ENCODE measurements at places on chromosomes 16 and 17.

GRCh38 chr17:19387921-19388521, 1.0 kb upstream of the MFAP4 start:
- DNase-seq = no peak

GRCh38 chr16:2782583-2783351, 4.6 kb downstream of the PRSS33 start:
- DNase-seq = no peak

GRCh38 chr17:10306585-10306984, 66.2 kb downstream of the MYH13 start:
- DNase-seq = no peak

DNA sequence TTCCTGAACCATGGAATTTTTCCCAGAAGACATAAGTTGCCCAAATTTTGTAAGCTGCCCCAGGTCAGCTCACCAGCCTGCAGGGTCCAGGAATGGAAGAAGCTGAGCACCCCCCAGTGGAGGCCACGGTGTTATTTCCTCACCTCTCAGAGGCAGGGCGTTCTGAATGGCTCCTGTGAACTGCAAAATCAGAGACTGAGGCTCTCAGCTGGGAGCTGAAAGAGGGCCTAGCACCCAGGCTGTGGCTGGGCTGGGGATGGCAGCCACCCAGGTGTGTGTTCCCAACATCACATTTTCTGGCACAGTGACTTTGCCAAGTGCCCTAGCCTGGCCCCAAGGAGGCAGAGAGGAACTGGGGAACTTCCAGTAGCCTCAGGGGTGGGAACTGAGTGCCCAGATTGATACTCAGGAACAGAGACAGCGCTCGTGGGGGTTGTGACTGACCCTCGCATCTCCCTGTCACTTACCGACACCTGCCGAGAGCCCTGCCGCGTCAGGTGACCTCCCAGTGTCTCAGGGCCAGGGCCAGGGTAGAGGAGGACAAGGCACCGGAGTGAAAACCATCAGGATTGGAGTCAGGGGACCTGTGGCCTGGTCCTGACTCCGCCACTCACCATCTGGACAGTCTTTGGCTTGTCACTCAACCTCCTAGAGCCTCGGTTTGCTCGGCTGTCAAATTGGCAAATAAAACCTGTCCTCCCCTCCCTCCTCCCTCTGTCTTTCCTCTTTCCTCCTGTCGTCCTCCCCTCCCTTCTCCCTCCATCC, 11.3 kb downstream of the CACNG4 start:
- no peak for DNase-seq

DNA sequence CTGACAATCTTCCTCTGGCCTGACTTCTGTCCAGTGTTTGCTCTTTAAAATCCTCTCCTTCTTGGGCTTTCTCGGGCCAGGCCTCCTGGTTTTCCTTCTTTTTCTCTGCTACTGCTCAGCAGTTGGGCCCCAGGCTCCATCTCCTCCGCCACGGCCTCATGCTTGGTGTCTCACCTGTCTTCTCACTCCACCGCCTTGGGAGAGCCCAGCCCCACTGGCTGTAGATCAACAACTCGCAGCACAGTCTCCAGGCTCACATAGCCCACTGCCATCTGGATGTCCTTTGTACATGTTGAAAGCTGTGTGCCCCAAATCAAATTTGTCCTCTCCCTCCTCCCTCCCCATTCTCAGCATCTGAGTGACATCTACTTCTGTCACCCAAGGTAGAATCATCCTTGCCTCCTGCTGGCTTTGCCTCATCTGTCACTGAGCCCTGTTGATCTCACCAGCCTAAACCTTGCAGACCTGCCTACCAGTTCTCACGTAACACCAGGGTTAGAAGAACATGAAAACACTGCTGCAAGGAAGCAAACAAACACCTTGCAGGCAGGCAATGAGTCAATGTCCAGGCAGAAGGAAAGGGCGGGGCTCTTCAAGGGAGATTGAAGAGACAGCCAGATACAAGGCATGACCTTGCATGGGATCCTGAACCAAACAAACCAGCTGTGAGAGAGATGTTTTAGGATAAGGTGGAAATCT, 103.2 kb upstream of the SMURF2 start:
- no peak for DNase-seq
